IMR-90 (cell line): ENCODE measurements at places on chromosomes 11 and 22. TPM values are rescaled to one million over a fixed set of nuclear protein-coding genes. Genes with fewer than 3 reads are reported as not detected.
A peak's percentile ranks its signal among the peaks of the same experiment; 100 is the strongest.

DNA sequence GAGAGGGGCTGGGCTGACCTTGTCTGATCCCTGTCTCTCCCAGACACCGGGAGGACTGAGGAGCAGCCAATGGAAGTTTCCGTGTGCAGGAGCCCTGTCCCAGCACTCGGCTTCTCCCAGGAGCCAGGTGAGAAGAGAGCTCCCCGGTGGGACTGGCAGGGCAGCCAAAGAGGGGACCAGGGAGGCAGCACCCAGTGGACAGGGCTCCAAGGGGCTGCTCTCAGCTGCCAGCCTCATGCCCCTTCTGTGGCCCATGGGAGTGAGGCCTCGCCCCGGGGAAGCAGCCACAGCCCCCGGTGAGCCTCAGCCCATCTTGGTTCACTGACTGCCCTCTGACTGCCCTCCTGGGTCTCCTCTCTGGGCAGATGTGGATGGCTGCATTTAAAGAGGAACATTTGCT, 6.8 kb downstream of the SCO2 start:
- no peaks in the 10 kb centered on the region for H3K4me1 ChIP-seq
- peaks cover 45% of the 10 kb centered on the region for H3K36me3 ChIP-seq
- no peaks in the 10 kb centered on the region for H3K27me3 ChIP-seq
- DNase-seq = no peak

GRCh38 chr22:25002241-25002985, 49.9 kb downstream of the KIAA1671 start:
- no peaks in the 10 kb centered on the region for H3K27me3 ChIP-seq
- H3K36me3 ChIP-seq = no peaks in the 10 kb centered on the region
- H3K27ac ChIP-seq = no peak overlapping the region
- no peak for DNase-seq
- H3K4me1 ChIP-seq = no peaks in the 10 kb centered on the region
- no peak overlapping the region for H3K4me3 ChIP-seq

GRCh38 chr11:46160100-46160499, 38.8 kb upstream of the PHF21A start:
- no peak for DNase-seq
- H3K4me1 ChIP-seq = no peaks in the 10 kb centered on the region
- no peaks in the 10 kb centered on the region for H3K36me3 ChIP-seq
- H3K27ac ChIP-seq = no peak overlapping the region

- no peak overlapping the region for H3K27ac ChIP-seq
- H3K36me3 ChIP-seq = no peaks in the 10 kb centered on the region
- H3K27me3 ChIP-seq = no peaks in the 10 kb centered on the region
- no peaks in the 10 kb centered on the region for H3K4me1 ChIP-seq
- DNase-seq = no peak
- no peak overlapping the region for H3K4me3 ChIP-seq
Observed at GRCh38 chr22:22929381-22930221, 42.0 kb downstream of the IGLL5 start.

- H3K4me1 ChIP-seq = no peaks in the 10 kb centered on the region
- H3K36me3 ChIP-seq = no peaks in the 10 kb centered on the region
- no peak overlapping the region for H3K27ac ChIP-seq
- H3K4me3 ChIP-seq = no peak overlapping the region
Observed at GRCh38 chr11:71391352-71391751, 56.8 kb downstream of the DHCR7 start.

- DNase-seq = no peak
- no peaks in the 10 kb centered on the region for H3K4me1 ChIP-seq
- H3K27me3 ChIP-seq = peaks cover 13% of the 10 kb centered on the region; the same call in 1 of the 2 replicates
- no peak overlapping the region for H3K27ac ChIP-seq
- H3K36me3 ChIP-seq = peaks cover 2% of the 10 kb centered on the region; the same call in 1 of the 2 replicates
Observed at GRCh38 chr11:2129699-2130366, 9.4 kb downstream of the IGF2 start.

GRCh38 chr11:19551457-19551856, 161.2 kb upstream of the NAV2 start:
- H3K36me3 ChIP-seq = no peaks in the 10 kb centered on the region
- no peak overlapping the region for H3K27ac ChIP-seq
- H3K27me3 ChIP-seq = peaks cover 43% of the 10 kb centered on the region
- H3K4me3 ChIP-seq = no peak overlapping the region

- no peaks in the 10 kb centered on the region for H3K4me1 ChIP-seq
- no peak overlapping the region for H3K4me3 ChIP-seq
- no peaks in the 10 kb centered on the region for H3K27me3 ChIP-seq
- H3K36me3 ChIP-seq = no peaks in the 10 kb centered on the region
- no peak overlapping the region for H3K27ac ChIP-seq
Observed at GRCh38 chr11:30445056-30445455, 122.2 kb downstream of the ARL14EP start.

DNA sequence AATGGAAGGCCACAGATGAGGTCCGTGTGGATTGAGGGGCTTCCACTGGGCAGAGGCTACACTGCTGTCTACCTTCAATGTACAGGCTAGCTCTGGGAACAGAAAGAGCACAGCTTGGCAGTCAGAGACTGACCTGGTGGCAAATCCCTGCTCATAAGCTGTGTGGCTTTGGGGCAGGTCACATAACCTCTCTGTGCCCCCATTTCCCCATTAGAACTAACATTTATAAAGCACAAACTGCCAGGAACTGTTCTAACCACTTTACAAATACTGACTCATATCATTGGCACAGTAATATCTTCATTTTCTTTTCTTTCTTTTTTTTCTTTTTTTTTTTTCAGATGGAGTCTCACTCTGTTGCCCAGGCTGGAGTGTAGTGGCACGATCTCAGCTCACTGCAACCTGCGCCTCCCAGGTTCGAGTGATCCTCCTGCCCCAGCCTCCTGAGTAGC, 3.1 kb downstream of the FOSL1 start:
- H3K27me3 ChIP-seq = no peaks in the 10 kb centered on the region
- H3K27ac ChIP-seq = peak overlapping the region; percentile 86
- peak overlapping the region; percentile 98; the same call in 1 of the 2 replicates for H3K4me3 ChIP-seq
- no peak for DNase-seq
- H3K4me1 ChIP-seq = peaks cover 38% of the 10 kb centered on the region
- H3K36me3 ChIP-seq = peaks cover 40% of the 10 kb centered on the region

- H3K36me3 ChIP-seq = no peaks in the 10 kb centered on the region
- H3K27ac ChIP-seq = no peak overlapping the region
- no peak overlapping the region for H3K4me3 ChIP-seq
- H3K4me1 ChIP-seq = peaks cover 18% of the 10 kb centered on the region
- no peaks in the 10 kb centered on the region for H3K27me3 ChIP-seq
Observed at GRCh38 chr11:76617553-76618265, 52.8 kb downstream of the LRRC32 start.

GRCh38 chr11:126805870-126806269, 194.7 kb downstream of the KIRREL3 start:
- peaks cover 2% of the 10 kb centered on the region; the same call in 1 of the 2 replicates for H3K4me1 ChIP-seq
- H3K27ac ChIP-seq = no peak overlapping the region
- no peak for DNase-seq
- H3K27me3 ChIP-seq = no peaks in the 10 kb centered on the region
- H3K36me3 ChIP-seq = no peaks in the 10 kb centered on the region

DNA sequence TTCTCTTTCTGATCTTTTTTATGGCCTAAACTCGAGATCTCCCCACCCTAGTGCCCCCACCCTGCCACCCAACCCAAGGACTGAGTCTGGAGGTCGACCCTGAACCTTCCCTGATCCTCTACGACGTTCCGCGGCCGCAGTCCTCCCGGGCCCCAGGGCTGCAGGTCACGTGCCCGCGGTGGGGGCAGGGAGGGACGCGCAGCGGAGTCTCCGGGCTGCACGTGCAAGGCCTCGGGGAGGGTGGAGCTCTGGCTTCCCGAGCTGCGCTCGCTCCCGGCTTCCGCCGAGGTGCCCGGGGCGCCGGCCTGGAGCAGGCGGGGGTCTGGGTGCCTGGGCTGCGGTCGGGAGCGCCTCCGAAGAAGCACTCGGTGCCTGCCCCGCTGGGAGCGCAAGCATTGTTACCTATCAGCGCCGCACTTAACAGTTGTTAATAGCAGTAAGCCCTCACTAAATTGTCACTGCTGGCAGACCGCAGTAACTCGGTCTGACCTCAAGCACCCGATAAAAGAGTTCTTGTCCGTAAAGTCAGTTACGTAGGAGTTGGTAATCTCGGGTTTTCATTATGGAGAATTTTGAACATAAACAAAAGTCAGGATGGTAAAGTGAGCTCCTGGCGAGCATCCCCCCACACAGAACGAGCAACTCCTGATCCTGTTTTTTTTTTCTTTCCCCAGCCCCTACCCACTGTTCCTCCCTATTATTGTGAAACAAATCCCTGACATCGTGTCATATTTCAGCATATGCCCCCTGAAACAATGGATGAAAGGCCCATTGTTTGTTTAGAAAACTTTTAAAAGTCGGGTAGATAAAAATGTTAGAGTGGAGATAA, 69.7 kb upstream of the EP300 start:
- H3K36me3 ChIP-seq = no peaks in the 10 kb centered on the region
- peak; percentile 76 for DNase-seq
- peak overlapping the region; percentile 79 for H3K27ac ChIP-seq
- H3K4me1 ChIP-seq = peaks cover 9% of the 10 kb centered on the region

DNA sequence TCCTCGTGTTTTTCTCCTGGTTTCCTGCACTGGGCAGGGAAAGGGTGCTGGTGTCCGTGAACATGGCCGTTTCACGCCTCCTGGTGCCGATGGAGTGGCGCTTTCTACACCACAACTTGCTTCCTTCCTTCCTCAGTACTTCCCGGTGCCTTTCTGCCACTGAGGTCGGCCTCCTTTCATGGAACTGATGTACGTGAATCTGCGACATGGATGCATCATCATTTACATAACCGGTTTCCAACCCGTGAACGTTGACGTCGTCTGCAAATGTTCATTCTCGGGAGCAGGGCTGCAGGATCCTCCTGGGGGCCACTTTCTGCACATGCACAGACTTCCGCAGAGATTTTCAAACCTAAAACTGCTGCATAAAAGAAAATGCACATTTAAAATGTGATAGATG, 474.4 kb downstream of the BRD1 start:
- H3K36me3 ChIP-seq = no peaks in the 10 kb centered on the region
- H3K4me3 ChIP-seq = no peak overlapping the region
- no peak overlapping the region for H3K27ac ChIP-seq
- no peaks in the 10 kb centered on the region for H3K4me1 ChIP-seq
- no peaks in the 10 kb centered on the region for H3K27me3 ChIP-seq
- DNase-seq = no peak

GRCh38 chr11:2134022-2135010, 4.9 kb downstream of the IGF2 start:
- peaks cover 36% of the 10 kb centered on the region for H3K27me3 ChIP-seq
- DNase-seq = no peak
- H3K36me3 ChIP-seq = peaks cover 2% of the 10 kb centered on the region; the same call in 1 of the 2 replicates
- no peaks in the 10 kb centered on the region for H3K4me1 ChIP-seq
- no peak overlapping the region for H3K4me3 ChIP-seq

- no peak overlapping the region for H3K4me3 ChIP-seq
- peak; percentile 24 for DNase-seq
- no peaks in the 10 kb centered on the region for H3K27me3 ChIP-seq
- no peaks in the 10 kb centered on the region for H3K36me3 ChIP-seq
- peaks cover 2% of the 10 kb centered on the region; the same call in 1 of the 2 replicates for H3K4me1 ChIP-seq
Observed at GRCh38 chr22:28544431-28544868, 135.2 kb downstream of the TTC28 start.

DNA sequence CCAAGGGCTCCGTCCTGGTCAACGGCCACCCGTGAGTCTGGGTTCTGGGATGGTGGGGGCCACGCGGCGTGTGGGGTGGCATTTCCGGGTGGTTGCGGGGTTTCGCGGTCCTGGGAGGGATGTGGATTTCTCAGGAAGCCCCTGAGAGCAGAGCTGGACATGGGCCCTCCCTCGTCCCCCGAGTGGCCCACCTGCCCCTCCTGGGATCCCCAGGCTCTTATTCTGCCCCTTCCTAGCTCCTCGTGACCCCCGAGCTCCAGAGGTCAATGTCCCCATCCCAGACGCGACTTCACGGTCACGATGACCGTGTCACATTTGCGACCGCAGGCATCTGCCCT, 4.4 kb downstream of the MUC5AC start:
- no peak for DNase-seq
- peaks cover 16% of the 10 kb centered on the region; the same call in 1 of the 2 replicates for H3K27me3 ChIP-seq
- no peak overlapping the region for H3K27ac ChIP-seq
- H3K36me3 ChIP-seq = no peaks in the 10 kb centered on the region
- H3K4me1 ChIP-seq = no peaks in the 10 kb centered on the region

DNA sequence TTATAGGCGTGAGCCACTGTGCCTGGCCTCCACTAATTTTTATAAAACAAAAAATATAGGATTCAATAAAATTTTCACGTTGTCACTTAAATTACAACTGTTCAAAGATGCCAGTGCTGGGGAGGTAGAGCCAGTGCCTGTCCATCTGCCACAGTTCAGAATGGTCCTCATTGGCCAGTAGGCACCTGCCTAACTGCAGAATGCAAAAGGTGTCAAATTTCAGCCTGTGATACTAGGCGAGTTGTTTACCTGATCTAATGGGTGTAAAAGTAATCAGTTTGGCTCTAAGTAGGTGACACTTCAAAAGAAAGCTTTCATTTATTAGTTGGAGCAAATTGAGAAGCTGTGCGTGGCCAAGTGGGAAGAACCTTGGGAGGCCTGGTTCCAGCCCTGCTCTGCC, 2.4 kb downstream of the SMARCB1 start:
- H3K27me3 ChIP-seq = no peaks in the 10 kb centered on the region
- H3K4me3 ChIP-seq = no peak overlapping the region
- no peak for DNase-seq

GRCh38 chr11:32052215-32052614, 38.7 kb upstream of the RCN1 start:
- H3K27ac ChIP-seq = no peak overlapping the region
- H3K4me3 ChIP-seq = no peak overlapping the region
- DNase-seq = peak; percentile 58
- peaks cover 63% of the 10 kb centered on the region for H3K27me3 ChIP-seq
- no peaks in the 10 kb centered on the region for H3K4me1 ChIP-seq

DNA sequence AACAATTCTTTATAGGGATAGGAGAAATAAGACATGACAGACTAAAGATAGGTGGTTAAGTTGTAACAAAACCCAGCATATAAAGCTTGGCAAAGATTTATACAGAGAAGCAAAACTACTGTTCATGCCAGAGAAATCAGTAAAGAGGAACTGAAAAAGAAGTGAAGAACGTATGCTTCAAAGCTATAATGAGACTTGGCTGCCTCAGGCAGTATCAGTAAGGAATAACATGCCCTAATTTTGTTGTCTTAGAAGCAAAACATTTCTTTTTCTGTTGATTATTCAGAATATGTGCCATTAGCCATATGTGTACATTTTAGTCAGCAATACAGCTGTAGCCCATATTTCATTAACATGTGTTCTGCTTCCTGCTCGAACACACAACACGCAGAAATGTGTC, 403.2 kb downstream of the NELL1 start:
- no peaks in the 10 kb centered on the region for H3K27me3 ChIP-seq
- no peak for DNase-seq
- no peak overlapping the region for H3K4me3 ChIP-seq
- no peaks in the 10 kb centered on the region for H3K4me1 ChIP-seq

- DNase-seq = no peak
- no peak overlapping the region for H3K27ac ChIP-seq
- H3K27me3 ChIP-seq = no peaks in the 10 kb centered on the region
- no peak overlapping the region for H3K4me3 ChIP-seq
Observed at GRCh38 chr11:65928667-65929066, 9.4 kb downstream of the DRAP1 start.

GRCh38 chr22:41347066-41347859, 34.5 kb upstream of the TEF start:
- no peak overlapping the region for H3K27ac ChIP-seq
- peaks cover 90% of the 10 kb centered on the region for H3K36me3 ChIP-seq
- H3K27me3 ChIP-seq = no peaks in the 10 kb centered on the region
- peaks cover 5% of the 10 kb centered on the region for H3K4me1 ChIP-seq

- DNase-seq = no peak
- H3K4me3 ChIP-seq = no peak overlapping the region
- H3K27ac ChIP-seq = no peak overlapping the region
- H3K4me1 ChIP-seq = no peaks in the 10 kb centered on the region
Observed at GRCh38 chr11:44451706-44452105, 113.8 kb upstream of the CD82 start.

The SHISA8 gene
- polyA plus RNA-seq = not detected in 2 replicates

The VSIG10L2 gene
- not detected in 2 replicates for polyA plus RNA-seq

The XKR3 gene
- polyA plus RNA-seq = not detected in 2 replicates

The DGCR6 gene
- polyA plus RNA-seq = 0.58 and 1.9 TPM in 2 replicates

The OR52M1 gene
- not detected in 2 replicates for polyA plus RNA-seq

The SLC6A5 gene
- not detected in 2 replicates for polyA plus RNA-seq

The NAT10 gene
- polyA plus RNA-seq = 28.0 and 28.1 TPM in 2 replicates

The DDX25 gene
- polyA plus RNA-seq = not detected in 2 replicates
